Stimulated activated CD8-positive, alpha-beta memory T cell treated with anti-CD3 and anti-CD28 coated beads, Interleukin-15, amount 100 ng/mL, for 48 hours (primary cell): ENCODE measurements at places on chromosomes 3 and 15.

GRCh38 chr15:80694611-80695098 lies 455 bp upstream of the ABHD17C start:
- no peak for DNase-seq

GRCh38 chr3:34568766-34569165 lies 770.3 kb downstream of the PDCD6IP start:
- no peak for DNase-seq

DNA sequence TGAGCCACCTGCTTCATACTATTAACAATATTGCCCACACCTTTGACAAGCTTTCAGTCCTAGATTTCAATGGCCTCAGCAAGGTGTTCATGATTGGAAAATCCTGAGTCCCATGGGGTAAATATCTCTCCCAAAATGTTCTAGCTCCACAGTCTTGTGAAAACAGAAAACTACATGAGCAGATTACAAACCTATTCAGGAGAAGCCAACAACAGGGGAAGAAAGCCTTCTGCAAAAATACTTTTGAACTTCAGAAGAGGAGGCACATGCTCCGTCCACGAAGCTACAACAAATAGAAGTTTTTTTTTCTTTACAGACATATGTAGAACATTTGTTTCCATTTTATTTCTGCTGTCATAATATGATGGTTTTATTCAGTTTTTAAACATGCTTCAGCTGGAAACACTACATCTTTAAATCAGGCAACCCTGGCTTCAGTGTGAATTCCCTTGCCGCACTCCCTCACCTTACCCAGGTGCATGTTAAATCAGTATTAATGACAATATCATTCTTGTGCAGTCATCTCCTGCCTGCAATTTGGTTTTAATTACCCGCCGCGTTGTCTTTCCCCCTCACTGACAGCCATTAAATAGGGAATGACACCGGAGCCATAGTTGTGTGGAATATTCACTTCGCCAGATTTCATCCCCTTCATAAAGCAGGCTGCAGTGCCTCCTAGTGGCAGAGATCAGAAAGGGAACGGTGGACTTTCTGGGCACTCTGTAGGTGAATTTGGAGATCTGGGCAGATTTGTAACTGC lies 725.5 kb upstream of the ARRDC4 start:
- DNase-seq, result peak; percentile 10

GRCh38 chr15:42490291-42490670 lies 660 bp downstream of the ZNF106 start:
- DNase-seq, result no peak

GRCh38 chr3:28334552-28334951 lies 14.0 kb upstream of the ZCWPW2 start:
- no peak for DNase-seq

- no peak for DNase-seq
Measured at GRCh38 chr3:13251166-13251903, 168.8 kb downstream of the NUP210 start.

GRCh38 chr3:103218146-103218545 lies 783.3 kb downstream of the ZPLD1 start:
- DNase-seq, result no peak

GRCh38 chr3:134694466-134694865 lies 43.6 kb upstream of the KY start:
- no peak for DNase-seq

- DNase-seq, result no peak
Measured at GRCh38 chr3:14768182-14768790, 50.5 kb upstream of the FGD5 start.

GRCh38 chr15:71801935-71802655 lies 8.3 kb upstream of the NR2E3 start:
- no peak for DNase-seq

DNA sequence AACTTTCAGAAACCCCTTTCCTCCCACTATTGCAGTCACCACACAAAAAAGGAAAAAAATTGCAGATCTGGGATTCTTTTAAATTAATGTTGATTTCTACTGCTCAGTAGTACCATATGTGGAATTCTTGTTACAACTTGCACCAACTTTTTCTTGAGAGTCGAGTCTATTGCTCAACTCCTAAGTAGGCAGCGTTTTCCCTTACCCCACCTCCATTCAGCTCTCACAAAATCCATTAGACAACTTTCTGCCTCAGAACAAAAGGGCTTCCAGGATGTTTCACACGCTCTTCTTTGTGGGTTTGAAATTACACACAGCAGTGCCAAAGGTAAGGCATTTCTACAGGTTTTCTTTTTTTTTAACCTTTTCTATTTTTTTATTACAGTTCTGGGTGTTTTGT lies 179.5 kb downstream of the ANXA2 start:
- DNase-seq, result no peak

GRCh38 chr3:127472506-127472905 lies 118.0 kb downstream of the TPRA1 start:
- DNase-seq, result no peak

- no peak for DNase-seq
Measured at GRCh38 chr3:25403968-25404367, 24.1 kb upstream of the RARB start.

DNA sequence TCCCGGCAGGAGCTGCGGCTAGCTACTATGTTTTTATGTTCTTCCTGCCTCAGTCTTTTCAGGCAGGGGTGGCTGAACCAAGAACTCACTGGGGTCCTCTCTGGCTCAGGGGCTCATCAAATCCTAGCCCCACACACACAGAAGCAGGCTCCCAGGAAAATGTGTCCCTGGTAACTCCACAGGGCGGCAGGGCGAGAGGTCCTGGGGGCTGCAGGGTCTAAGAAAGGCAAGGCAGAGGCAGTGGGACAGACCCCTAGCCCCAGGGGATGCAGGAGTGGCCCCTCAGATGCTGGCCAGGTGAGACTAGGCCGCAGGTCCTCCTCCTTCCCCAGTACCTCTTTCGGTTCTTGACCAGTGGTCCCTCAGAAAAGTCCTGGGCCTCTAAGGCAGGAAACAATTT lies 48.9 kb downstream of the PTH1R start:
- no peak for DNase-seq

DNA sequence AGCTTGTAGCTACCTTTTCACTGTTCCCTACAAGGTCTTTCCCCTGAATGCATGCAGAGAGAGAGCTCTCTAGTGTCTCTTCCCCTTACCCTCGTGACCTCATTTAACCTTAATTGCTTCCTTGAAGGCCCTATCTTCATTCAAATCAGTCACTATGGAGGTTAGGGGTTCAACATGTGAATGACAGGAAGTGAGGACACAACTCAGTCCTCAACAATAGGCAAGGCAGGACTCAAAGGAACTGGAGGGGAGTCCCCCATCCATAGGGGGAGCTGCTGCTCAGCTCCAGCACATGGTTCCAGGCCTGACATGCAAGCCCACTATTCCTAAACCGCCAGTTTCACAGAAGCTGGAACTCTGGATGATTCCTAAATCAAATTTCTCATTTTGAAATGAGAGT lies 33.8 kb upstream of the GYG1 start:
- no peak for DNase-seq

GRCh38 chr15:49692514-49693090 lies 71.8 kb downstream of the DTWD1 start:
- no peak for DNase-seq

- DNase-seq, result peak; percentile 76
Measured at GRCh38 chr15:40906091-40906990, 12.1 kb downstream of the VPS18 start.

DNA sequence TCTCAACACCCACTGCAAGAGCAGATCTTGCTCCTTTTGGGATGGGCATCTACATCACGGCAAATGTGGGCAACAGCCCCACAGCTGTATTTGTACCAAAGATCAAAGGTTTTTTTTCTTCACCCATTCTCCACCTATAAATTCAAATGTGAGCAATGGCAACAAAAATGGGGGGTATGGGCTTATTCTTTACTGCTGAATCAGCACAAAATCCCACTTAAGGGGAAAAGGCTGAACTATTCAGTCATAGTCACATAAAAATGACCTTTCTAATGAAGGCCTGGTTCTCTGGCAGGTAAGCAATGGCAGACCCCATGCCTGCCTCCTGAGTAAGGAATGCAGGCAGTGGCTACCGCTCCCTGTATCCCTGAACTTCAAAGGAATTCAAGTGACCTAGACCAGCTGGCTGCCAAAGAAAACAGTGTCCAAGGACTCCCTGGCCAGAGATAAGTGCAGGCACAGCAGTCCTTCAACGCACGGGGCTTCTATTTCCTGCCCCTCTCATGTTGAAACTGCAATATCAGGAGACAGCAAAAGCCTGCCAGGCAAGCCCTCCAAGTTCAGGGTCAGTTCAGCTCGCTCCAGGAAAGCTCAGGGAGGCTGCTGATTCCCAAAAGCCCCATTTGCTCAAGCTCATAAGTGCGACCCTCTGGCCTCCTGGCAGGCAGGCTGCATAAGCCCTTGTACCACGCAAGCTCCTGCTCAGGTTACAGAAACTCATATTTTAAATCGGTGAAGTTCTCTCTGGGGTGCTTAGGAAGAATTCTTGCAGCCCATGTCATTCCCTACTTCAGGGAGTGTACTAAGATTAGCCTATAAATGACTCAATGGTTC lies 134.1 kb downstream of the PDZRN3 start:
- no peak for DNase-seq

- no peak for DNase-seq
Measured at GRCh38 chr3:143634991-143635390, 213.3 kb downstream of the SLC9A9 start.

DNA sequence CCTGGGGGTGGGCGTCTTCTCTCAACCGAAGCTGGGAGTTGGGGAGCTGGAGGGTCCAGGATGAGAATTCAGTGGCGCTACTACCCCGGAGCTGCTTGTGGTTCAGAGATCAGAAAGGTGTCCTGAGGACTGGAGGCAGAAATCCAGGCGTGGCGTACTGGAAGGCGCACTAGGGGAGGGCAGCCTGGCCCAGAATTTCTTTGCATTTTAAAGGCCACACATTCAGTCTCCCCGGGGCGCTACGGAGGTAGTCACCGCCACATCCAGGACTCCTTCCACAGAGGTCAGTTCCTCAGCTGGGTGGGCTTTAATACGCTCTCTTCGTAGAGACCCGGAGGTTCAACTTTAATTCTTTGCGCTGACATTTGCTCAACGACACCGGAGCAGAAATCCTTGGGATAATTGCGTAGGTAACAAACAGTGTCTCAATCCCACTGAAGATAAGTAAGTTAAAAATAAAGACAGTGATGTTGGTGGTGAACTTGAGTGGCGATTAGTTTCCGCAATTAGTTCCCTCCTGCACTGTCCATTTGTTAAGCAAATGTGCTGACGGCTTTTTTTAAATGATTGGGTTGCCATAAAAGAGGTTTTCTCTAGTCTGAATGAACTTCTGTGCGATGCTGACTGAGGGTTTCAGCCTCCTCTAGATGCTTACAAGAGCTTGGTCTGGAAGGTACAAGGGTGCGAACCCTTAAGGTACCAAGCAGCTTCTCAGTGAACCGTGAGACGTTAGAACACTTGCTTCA lies 535 bp downstream of the MCTP2 start:
- DNase-seq, result no peak

- no peak for DNase-seq
Measured at GRCh38 chr3:117463276-117464115, 753.9 kb downstream of the TUSC7 start.

DNA sequence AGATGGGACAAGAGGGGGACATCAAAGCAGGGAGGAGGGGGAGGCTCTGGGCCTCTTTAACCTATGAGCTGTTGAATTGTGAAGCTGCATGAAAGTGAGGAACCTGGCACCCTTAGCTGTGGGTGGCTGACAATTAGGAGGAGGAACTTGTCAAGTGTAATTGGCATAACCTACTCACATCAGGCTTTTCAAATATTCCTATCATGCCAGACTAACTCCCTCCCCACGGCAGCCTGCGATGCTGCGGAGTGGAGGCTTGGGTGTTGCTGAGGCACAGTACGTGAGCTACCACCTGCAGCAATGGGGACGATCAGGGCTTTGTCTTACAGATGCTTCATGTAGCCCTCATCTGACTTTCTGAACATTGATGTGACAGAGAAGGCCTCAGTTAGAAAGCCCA lies 180.7 kb upstream of the SNTN start:
- DNase-seq, result no peak

DNA sequence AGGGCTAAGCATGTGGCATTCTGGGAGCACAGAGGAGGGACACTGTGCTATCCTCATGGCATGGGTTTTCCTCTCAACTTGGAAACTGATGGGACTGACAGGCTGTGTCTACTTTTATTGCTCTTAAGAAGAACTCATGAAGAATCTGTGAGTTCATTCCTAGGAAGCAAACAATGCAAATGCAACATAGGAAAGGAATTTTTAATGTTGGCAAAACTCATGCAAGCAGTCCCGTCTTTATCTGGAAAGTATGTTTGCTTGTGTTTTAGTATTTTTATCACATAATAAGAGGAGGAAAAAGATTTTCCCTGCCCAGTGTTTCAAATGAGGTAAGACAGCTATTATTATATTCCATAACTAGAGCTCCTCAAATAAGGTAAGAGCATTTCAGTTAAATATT lies 89.7 kb downstream of the TRIM42 start:
- no peak for DNase-seq

DNA sequence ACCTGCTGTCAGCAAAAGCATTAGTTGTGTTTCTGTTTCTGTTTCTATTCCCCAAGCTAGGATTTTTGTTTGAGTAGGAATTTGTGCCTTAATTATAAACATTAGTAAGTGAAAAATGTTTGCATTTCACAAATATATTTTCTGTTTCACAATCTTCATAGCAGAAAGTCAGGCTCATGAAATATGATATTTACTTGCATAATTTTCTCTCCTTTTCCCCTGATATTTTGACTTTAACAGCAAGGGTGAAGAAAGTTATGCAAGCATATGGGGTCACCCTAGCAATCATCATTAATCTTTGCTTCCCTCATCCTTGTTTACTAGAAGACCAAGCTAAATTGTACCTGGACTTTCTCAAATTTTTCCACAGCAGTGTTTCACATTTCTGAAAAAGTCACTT lies 140.3 kb upstream of the SEMA6D start:
- no peak for DNase-seq

DNA sequence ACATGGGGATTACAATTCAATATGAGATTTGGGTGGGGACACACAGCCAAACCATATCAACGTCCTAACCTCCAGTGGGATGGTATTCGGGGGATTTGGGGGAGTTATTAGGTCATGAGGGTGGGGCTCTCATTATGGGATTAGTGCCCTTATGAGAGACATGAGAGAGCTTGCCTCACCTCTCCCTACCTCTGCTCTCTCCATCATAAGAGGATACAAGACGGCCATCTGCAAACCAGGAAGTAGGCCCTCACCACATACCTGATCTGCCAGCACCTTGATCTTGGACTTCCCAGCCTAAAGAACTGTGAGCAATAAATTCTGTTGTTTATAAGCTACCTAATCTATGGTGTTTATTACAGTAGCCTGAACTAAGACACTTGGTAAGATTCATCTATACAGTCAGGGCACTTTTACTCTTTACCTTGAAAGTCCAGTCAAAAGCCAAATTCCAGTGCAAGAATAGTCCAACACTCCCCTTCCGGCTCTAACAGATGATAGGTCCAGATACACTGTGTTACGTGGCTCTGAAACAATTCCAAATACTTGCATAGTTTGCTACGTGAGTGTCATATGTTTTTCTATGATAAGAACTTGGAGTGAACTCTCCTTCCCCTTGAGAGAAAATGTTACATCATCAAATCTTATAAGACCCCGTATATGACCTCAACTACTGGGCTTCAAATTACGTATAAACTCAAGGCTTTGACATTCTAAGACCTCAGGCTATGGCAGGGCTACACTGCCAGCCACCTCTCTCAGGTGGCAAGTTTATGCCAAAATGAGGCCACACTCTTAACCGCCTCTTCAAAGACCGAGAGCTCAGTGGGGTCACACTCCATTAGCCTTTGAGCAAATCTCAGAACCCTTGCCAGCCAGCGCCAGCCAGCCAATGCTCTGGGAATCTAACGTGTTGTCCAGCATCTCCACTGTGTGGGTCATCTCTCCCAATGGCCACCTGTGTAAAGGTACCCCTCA lies 129.9 kb downstream of the XXYLT1 start:
- DNase-seq, result no peak

- DNase-seq, result no peak
Measured at GRCh38 chr15:46293550-46293949, 658.7 kb downstream of the SQOR start.

GRCh38 chr3:152688313-152688712 lies 146.6 kb upstream of the P2RY1 start:
- DNase-seq, result no peak
